ENCODE measurements at places on chromosomes 13 and 19.

- DNase-seq = no peak
These were observed 11.7 kb upstream of the CYSLTR2 start for GRCh38 chr13:48642061-48642460.

- DNase-seq = no peak
These were observed 5.2 kb downstream of the MAP2K7 start for GRCh38 chr19:7908742-7909461.

DNA sequence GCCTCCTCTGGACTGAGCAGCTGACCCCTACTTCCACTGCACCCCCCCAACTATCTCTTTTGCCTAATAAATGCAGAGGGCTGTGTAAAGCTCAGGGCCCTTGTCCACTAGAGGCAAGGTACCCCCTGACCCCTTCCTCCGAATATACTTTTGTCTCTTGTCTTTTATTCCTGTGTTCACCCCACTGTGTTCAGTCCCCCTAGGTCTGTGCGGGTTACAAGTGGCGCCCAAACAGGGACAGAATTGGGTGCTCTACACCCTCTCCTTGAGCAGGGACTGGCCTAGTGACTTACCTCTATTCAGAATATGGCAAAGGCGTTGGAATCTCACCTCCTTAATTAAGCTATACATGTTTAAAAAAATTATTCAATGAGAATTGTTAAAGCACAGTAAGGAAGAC is 15.0 kb downstream of the ZNF350 start:
- no peak for DNase-seq

DNA sequence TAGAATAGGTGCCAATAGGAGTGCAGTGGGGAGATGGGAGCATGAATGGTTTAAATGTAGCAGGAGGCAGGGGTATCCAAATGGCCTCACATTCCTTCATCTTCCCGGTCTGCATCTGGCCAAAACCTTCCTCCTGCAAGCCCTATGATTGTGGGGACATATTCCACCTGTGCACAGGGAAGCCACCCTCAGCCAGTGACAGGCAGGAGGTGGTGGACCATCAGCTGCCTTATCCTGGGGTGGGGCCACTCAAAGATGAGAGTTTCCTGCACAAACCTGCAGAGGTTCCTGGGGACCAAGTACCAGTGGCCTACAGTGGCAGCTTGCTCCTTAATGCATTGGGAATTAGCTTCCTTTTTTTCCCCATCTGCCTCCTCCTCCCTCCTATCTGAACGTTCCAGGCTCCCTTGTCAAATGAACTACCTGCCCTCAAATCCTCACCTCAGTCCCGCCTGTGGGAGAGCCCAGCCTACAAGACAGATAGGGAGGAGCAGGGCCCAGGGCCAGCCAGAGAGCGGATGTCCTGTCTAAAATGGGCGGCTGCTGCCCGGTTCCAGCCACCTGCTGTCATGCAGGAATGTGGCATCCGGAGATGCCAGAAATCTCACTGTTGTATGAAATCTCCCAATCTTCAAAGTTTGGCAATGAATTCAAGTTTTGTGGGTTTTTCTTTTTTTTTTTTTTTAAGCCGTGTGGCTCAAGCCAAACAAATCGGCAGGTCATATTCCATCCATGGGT is 85.0 kb downstream of the TSHZ3 start:
- no peak for DNase-seq

DNA sequence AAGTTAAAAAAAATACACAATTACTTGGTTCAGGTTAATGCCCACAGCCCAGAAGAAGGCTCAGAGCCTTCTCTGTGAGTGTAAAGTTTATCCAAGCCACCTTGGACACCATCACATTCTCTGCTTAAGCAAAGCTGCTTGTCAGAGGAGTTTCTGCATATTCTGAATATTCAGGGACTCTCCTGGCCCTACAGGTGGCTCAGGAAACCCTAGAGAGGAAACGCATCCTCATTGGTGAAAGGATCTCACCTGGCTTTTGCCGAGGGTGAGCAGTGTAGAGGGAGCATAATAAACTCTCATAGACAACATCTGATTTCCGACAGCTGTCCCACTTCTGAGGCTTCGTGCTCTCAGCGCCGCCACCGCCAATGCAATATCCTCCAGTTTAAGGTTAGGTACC is 239.9 kb upstream of the TSHZ3 start:
- no peak for DNase-seq

- DNase-seq = no peak
These were observed 21.7 kb downstream of the GNG7 start for GRCh38 chr19:2680808-2681207.

DNA sequence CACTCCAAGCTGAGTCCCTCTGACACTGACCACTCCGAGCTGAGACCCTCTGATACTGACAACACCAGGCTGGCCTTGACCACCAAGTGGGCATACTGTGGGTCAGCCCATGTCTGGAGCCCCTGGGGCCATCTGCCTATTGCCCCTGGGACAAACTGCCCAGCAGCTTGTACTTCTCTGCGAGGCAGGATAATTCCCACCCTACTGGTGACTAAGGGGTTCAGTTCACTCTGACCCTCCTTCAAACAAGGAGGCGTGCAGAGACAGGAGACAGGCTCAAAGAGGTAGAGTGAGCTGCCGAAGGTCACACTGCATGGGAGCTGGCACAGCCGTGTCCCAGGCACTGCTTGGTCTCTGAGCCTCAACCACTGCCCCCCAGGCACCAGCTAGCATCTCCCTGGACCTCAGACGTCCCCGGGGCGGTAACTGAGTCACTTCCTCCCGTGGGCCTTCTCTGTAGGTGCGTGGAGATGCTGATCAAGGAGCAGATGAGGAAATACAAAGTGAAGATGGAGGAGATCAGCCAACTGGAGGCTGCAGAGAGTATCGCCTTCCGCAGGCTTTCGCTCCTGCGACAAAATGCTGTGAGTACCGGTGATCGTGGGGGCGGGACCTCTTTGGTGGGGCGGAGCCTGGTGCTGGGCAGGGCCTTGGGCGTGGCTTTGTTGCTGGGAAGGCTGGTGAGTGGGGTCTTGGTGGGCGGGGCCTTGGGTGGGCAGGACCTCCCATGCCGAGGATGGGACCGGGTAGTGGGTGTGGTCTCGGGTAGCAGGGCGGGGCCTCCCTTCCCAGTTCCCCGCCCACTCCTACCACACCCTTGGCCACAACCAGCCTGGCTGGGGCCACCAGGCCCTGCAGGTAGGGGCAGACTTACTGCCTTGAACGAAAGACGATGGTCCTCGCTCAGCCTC is 5.8 kb upstream of the USE1 start:
- DNase-seq = peak; percentile 58

GRCh38 chr13:45439781-45440462 is 21.7 kb upstream of the SLC25A30 start:
- DNase-seq = no peak

DNA sequence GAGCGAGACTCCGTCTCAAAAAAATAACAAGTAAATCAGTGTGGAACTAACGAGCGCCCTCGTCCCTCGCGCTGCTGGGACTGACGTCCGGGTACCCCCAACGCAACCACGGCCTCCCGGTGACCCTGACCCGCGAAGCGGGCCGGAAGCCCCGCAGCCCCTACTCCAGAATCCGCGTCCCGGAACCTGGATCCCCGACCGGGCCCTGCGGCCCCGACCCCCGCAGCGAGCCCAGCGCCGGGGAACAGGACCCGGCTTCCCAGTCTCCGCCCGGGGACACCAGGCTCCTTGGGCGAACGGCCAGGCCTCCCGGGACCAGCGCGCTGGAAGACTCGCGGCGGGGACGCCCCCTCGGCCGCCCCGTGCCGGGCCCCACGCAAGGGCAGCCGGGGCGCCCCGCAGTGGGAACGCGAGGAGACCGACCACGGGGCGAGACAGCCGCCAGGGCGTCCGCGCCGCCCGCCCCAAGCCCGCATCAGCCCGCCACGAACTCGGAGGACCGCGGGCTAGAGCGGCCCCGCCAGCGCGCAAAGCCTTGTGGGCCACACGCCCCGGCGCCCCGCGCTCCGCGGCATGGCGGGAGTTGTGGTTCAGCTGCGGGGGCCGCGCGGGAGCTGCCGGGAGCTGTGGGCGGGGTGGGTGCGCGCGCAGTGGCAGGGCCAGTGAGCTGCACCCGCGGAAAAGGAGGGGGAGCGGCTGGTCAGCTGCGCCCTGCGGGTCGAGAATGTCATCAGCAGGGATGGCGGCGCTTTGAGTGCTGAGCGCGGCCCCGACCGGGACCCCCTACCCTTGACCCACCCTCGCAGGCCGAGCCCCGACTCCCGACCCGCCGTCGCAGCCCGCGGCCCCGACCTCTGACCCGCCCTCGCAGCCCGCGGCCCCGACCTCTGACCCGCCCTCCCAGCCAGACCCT is 7.5 kb upstream of the MADCAM1 start:
- DNase-seq = peak; percentile 95

- DNase-seq = no peak
These were observed 32.8 kb downstream of the RAP2A start for GRCh38 chr13:97466722-97467121.

DNA sequence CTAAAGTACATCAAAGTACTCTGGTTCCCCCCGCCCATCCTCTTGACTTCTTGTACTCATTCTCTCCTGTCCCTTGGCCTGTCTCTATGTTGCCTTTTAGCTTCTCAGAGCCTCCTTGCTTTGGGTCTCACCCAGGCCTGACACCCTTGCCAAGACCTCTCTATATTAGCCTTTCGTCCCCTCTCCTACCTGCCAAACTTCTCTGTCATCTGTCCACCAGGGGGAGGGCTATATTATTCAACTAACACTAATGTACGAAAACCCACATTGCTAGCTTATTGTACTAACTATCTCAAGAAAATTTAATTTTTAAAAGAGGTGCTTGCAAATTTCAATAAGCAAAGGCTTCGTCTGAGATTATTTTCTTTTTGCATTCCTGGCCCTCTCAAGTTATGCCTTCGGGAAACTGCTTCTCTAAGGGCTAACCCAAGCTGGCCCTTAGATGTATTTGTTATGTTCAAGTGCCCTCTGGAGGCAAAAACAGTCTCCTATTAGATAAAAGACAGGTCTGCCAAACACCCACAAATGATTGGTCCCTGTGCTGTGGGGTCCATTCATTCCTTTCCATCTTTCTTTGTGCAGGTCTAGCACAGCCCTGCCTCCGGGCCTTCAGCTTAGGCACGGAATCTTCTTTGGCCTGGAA is 6.3 kb upstream of the MRPS31 start:
- DNase-seq = peak; percentile 41

GRCh38 chr19:13827656-13828055 is 32.4 kb downstream of the ZSWIM4 start:
- no peak for DNase-seq

GRCh38 chr13:47303626-47304025 is 406.8 kb upstream of the HTR2A start:
- DNase-seq = no peak

DNA sequence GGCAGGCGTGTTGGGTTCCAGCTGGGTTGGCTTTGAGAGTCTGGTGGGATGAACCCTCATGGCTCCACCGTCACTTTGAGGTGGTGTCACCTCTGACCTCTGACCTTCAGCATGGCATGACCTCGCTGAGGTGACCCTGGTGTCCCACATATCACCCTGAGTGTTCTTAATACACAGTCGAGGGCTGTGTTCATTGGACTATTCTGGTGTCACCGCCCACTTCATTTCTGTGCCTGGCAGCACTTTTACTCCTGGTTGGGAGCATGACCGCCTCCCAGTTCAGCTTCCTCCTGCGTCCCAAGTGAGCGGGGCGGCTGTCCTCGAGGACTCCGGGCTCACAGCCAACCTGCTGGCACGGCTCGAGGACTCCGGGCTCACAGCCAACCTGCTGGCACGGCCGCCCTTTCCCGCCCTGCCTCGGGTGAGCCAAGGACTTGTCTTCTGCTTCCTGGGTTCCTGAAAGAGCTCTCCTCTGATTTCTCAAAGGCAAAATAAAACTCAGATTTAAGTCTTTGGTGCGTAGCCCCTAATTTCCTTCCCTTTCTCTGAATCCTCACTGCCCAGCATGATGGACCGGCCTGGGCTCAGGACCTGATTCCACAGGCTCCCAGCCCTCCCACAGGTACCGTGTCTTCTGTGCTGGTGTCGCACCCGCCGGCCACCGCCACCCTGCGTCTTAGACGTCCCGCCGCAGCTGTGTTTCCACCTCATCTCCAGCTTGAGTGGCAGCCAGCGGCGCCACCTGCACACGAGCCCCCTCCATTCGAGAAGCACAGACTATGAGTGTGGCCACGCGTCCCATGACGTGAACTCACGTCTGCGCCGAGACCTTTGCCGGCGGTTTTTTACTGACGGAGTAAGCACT is 10.4 kb downstream of the ATP4B start:
- DNase-seq = no peak

DNA sequence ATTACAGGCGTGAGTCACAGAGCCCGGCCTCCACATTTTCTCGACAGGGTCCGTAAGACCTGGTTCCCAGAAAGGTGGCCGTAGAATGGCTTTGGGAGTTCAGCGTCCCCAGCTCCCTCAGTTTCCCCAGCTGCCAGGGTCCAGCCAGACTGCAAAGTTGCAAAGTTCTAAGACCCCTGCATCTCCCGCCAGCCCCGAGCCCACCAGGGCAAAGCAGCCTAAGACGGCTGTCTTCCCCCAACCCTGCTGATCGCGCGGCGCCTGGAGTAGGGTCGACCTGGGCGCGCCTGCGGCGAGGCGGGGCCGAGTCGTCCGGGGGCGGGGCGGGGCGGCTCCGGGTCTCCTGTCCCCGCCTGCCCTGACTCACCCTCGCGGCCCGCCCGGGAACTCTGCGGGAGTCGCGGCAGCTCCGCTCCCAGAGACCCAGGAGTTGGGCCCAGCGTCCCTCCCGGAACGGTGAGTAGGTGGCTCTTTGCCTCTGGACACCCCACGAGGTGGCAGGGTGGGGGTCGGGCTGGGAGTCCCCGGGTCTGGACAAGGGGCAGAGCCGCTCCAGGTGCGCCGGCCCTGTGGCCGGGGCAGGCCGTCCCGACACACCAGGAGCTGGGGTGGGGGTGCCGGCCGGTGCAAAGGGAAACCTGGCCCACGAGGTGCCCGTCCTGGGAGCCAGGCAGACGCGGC is at the start of gene LRRC8E:
TSS of gene LRRC8E (plus strand) at position 366 of the 681 bp plus-strand sequence. CDS start 7,094 bp downstream, outside the sequence.
- peak; percentile 66 for DNase-seq

- no peak for DNase-seq
These were observed 1136.0 kb downstream of the PCDH17 start for GRCh38 chr13:58767566-58767965.

GRCh38 chr13:34076319-34076718 is 258.4 kb downstream of the RFC3 start:
- no peak for DNase-seq

DNA sequence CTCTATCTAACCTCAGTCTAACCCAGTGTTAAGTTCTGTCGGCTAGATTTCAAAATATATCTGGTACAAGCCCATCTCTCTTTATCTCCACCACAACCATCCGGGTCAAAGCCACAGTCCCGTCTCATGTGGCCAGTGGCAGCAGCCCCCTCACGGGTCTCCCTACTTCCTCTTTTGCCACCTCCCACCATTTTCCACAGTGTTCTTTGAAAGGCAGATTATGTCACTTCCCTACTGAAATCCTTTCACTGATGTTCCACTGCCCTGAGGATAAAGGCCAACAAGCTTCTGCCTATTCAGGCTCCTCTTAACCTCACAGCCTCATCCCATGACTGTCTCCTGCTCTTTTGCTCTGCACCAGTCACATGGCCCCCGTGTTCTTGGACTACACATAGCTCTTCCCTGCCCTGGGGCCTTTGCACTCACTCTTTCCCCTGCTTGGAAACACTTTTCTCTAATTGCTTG is 117.2 kb downstream of the UBL3 start:
- DNase-seq = no peak

DNA sequence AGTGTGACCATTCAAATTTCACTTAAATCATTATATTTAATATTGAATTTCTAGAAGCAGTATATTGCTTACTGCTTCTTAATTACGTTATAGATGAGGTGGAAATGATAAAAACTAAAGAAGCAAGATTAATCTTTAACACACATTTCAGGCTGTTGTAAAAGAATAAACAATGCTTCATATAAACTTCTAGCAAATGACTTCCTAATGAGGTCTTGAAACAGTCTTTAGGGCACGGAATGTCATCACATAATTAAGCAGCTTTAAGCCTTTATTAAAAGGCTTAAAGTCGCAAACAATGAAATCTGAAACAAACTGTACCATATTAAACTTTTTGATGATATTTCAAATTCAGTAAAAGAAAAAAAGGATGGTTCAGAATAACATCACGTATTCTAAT is 1.9 kb downstream of the SLITRK6 start:
- DNase-seq = no peak

All from endothelial cell (in vitro differentiated cells).